Mesenteric fat pad (tissue), 1 donor: ENCODE measurements at places on chromosomes 7 and 10. TPM values are rescaled to one million over a fixed set of nuclear protein-coding genes. Genes with fewer than 3 reads are reported as not detected.
A peak's percentile ranks its signal among the peaks of the same experiment; 100 is the strongest.

Gene TMEM176B
- 57.8 TPM for total RNA-seq

Gene CISD1
- 23.2 TPM for total RNA-seq

DNA sequence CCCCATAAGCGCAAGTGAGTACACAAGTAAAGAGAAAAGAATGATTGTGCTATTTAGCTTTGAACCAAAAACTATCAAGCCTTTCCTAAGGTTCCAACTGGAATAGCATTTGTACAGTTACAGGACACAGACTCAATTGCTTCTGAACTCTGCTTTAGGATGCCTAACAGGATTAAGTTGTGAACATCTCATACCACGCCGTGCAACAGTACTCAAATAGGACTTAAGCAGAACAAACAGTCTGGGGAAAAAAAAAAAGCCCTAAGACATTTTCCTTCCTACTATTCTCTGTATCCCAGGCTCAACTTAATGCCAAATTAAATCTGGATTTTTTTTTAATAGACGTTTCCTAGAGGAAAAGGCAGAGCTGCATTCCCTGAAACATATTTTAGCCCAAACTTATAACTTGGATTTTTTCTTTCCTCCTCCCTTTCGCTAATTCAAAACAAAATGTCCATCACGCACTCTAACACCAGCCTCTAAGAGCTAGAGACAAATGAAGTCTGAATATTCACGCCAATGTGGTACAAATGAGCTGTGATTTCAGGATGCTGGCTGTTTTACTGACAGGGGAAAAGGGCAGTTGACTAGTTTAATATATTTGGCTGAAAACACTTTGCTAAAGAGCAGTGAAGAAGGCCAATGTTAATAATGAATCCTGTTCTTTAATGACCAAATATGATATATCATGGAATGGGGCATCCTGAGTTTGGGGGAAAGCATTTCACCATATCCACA, 68.6 kb downstream of the CALD1 start:
- no peak for DNase-seq

DNA sequence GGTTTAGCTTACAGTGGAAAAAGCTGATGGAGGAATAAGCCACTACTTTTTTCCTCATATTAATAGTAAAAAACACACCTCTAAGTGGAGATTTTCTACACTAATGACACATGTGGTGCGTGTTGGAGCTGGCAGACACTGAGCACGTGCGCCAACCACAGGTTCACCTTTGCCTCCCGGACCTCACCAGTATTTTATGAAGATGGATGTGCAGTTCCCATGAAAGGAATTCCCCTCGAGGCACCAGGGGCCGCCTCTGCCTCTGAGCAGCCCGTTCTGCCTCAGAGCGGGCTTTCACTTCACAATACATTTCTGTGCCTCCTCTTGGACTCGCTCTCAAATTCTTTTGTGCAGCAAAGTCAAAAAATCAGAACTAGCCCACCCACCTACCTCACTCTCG, 477.5 kb upstream of the ADARB2 start:
- no peak for DNase-seq

Gene PTN
- total RNA-seq = 10.3 TPM

Gene IFIT1B
- not detected for total RNA-seq

DNA sequence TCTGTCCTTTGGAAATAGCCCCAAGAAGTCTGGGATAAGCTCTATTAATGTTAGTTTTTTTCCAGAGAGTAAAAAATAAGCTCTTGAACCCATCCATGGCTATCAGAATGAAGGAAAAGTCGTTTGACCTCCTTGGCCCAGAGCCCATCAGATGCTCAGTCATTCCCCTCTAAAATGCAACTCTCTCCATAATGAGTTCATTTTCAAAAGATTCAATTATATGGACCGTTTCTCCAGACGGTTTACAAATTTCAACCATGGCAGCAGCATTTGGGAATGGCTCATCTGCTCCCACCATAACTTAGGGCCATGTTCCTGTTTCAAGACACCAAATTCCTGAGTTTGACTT, 220.0 kb downstream of the PTPRN2 start:
- DNase-seq = no peak

Gene KCNH2
- total RNA-seq = 0.32 TPM

- no peak for DNase-seq
Observed at GRCh38 chr7:107833684-107834106, 30.7 kb upstream of the SLC26A3 start.

GRCh38 chr7:70807650-70808049, 324.3 kb upstream of the GALNT17 start:
- DNase-seq = no peak

- DNase-seq = no peak
Observed at GRCh38 chr10:133516057-133516456, 11.1 kb upstream of the CYP2E1 start.

DNA sequence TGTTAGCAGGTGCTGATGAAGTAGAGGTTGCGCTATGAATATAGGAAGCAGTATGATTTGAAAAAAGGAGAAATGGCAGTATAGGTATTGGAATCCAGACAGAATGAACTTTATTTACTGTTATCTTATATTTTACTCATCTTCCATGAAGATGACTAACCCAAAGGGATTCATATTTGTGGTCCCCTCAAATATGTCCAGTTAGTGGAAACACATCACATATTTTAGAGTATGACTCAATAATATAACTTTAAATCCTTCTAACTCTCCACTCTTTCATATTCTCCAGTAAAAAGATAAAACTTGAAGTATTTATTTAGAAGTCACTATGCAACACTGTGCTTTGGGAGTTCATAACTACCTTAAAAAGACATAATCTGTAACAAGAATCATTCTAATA, 286.5 kb upstream of the LRRTM3 start:
- no peak for DNase-seq

DNA sequence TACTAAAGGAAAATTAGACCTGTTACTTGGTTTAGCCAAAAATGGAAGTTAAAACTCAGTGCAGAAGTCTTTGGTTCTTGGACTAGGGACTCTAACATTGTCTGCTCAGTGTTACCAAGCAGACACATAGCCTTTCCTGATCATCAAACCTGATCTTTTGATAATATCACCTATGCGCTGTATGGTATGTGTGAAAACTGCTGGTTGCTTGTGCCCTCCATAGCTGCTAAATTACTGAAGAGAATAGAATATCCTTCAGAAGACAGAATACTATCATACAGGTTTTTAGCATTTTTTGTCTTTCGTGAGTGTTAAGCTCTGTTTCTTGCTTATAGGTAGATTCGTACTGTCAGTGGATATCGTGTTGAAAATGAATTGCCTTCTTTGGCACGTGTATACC, 68.7 kb downstream of the ST7 start:
- no peak for DNase-seq

DNA sequence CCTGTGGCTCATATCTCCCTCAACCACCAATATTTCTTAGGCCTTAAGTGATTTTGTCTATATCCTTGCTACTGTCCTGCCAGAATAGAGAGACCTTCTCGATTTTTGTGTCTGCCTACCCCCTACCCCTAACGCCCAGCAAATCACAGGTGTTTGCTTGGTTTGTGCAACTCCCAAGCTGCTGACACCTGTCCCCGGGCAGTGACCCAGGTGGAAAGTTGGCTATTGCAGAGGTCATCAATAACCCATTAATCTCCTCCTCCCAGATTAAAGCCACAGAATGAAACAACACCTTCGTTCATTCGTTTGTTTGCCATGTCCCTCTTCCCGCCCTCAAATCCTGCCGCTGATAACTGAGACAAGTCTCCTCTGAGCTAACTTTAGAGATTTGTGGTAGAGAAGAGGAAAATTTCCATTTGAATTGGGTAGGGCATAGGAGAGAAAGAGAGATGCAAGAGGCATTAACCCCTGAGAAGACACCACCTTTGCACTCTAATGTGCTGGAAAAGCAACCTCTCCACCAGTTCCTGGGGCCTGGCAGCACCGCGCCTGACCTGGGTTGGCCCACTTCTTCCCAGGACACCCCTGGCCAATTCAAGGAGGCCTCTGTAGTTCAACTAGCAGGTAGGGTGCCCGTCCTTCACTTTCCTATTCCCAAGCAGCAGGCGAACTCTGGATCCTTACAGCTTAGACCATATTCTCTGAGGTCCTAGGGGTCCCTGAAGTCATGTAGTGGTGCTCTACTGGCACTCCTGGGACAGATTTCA, 3.0 kb downstream of the NEUROG3 start:
- no peak for DNase-seq

Gene EN2
- 0.22 TPM for total RNA-seq

- no peak for DNase-seq
Observed at GRCh38 chr7:14714161-14714728, 188.3 kb downstream of the DGKB start.

Gene AS3MT
- 2.1 TPM for total RNA-seq

Gene PRKG1
- total RNA-seq = 12.9 TPM

DNA sequence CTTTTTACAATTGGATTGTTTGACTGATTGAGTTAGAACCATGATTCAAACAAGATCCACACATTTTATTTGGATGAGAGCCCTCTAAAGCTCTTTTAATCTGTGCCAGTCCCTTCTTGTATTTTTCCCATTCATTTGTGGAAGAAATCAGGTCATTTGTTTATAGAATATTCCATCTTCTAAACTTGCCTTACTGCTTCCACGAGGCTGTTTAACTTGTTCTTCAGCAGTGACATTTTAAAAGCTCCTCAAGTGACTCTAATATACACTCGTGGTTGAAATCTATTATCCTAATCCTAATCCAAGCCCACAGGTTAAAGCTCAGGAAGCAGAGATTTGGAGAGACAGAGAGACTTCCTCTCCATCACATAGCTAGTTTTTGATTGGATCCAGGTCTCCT, 155.4 kb upstream of the SVIL start:
- no peak for DNase-seq

Gene FGFBP3
- total RNA-seq = 1.1 TPM

DNA sequence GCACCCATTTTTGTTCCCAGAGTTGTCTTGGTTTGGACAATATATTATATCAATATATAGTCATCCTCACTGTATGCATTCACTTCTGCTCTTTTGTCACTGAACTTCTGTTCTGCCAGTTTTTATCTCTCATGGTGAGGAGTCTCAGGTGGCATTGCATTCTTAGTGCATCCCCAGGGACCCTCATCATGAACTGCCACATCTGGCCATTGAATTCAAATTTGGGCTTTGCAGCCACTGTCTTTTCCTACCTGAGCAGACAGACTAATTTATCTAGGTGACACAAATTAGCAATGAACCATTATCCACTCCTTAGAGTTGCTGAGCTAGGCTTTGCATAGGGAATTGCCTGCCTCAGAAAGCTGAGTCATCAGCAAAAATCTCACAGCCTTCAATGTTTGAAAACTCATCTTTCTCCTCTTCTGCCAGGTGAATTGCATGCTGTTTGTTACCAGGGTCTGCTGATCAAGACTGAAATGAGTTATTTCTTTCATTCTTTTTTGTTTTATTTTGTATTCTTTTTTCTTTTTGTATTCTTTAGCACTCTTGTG, 316.8 kb upstream of the MTPN start:
- no peak for DNase-seq

Gene OPN1SW
- not detected for total RNA-seq

Gene ABLIM1
- 103 TPM for total RNA-seq

- no peak for DNase-seq
Observed at GRCh38 chr10:89035461-89035860, 44.9 kb downstream of the FAS start.

DNA sequence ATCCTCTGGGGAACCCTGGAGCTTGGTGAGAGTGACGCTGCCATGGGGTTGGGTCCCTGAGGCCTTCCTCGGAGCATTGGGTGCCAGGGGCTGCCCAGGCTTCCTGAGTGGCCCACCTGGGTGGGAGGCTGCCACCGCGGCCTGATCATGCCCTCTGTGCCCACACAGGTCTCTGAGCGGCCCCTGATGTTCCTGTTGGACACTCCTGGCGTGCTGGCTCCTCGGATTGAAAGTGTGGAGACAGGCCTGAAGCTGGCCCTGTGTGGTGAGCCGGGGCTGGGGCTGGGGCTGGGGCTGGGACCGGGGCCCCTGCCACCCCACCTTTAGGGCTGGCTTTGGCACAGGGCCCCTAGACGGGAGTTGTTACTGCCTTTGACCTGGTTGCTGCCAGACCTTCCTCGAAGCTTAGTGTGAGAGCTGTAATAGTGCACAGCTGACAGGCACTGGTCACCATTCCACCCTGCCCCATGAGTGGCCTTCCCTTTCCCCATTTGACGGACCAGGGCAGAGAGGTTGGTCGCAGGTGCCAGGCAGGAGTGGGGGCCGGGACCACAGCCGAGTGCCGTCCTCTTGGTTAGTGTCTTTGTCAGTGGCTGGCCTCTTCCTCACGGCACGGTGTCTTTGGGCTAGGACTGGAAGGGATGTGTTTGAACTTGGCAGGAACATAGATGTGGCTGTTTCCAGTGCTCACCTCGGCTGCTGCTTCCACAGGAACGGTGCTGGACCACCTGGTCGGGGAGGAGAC, 8.2 kb downstream of the MTG1 start:
- DNase-seq = peak; percentile 88

- DNase-seq = no peak
Observed at GRCh38 chr7:108461840-108462239, 5.6 kb upstream of the NRCAM start.

Gene PILRA
- total RNA-seq = 14.5 TPM

GRCh38 chr10:122128357-122128756, 139.4 kb downstream of the TACC2 start:
- no peak for DNase-seq

Gene DNAH11
- total RNA-seq = 0.26 TPM

Gene GDF10
- total RNA-seq = 0.26 TPM
